NCI-H510A treated with DMSO at 0.1 percent for 48 hours (cell line): ENCODE measurements at places on chromosomes 2 and 18.

DNA sequence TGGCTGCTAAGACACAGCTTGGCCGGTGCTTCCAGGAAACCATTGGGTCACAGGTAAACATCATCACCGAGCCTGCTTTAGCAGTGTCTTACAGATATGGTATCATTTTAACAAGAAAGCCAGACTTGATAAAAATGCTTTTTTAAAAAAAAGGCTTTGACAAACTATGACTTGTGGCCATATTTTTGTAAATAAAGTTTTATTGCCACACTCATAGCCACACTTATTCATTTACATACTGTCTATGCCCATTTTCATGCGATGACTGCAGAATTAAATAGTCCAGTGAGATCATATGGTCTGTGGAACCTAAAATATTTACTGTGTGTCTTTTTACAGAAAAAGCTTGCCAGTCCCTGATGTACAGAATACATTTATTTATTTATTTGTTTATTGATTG, 242.0 kb downstream of the LTBP1 start:
- no peak for DNase-seq

- no peak for DNase-seq
Measured at GRCh38 chr2:85309699-85310321, 18.0 kb downstream of the TGOLN2 start.

GRCh38 chr2:43152186-43152585, 74.2 kb downstream of the ZFP36L2 start:
- peak; percentile 30 for DNase-seq

GRCh38 chr2:18599509-18600254, 10.3 kb upstream of the NT5C1B start:
- DNase-seq, result no peak

- no peak for DNase-seq
Measured at GRCh38 chr2:10993001-10993481, 81.3 kb downstream of the KCNF1 start.

DNA sequence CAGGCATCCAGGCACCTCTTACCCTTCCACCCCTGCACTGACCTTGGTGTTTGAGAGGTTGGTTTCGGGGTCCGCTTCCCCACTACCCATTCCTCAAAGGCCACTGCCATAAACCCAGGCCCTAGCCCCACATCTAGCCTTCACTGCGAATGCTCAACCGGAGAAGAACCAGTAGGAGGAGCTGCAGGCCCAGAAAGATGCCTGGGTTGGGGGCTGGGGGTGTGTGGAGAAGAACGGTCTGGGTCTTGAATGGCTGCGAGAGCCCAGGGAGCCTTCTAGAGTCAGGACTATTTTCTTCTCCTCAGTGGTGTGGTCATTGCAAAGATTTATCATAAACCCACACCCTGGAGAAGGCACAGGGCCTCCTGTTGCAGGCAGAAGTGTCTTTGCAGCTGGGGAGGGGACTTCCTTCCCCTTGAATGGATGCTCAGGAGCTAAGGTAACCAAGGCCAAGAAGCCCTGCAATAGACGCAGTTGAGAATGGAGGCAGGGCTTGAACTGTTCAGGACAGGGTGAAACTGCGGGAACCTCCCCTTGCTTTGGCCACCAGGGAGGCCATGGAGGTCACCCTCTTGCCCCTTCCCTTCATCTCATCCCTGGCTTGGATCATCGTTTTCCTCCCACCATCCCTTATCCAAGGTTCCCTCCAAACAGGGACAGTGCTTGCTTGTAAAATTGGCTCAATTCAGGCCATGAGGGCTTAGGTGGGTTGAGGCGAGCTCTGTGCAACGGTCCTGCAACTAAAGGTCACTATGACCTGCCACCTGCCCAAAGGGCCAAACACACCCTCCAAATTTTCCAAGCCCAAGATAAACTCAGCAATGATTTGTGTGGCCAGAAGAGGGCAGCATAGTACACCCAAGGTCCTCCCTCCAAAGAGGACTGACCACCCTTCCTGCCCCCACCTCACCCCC, 20.9 kb downstream of the THNSL2 start:
- DNase-seq, result no peak

GRCh38 chr2:55033076-55033742, 17.0 kb downstream of the RTN4 start:
- no peak for DNase-seq

- DNase-seq, result no peak
Measured at GRCh38 chr2:238861013-238861730, 13.3 kb downstream of the TWIST2 start.

DNA sequence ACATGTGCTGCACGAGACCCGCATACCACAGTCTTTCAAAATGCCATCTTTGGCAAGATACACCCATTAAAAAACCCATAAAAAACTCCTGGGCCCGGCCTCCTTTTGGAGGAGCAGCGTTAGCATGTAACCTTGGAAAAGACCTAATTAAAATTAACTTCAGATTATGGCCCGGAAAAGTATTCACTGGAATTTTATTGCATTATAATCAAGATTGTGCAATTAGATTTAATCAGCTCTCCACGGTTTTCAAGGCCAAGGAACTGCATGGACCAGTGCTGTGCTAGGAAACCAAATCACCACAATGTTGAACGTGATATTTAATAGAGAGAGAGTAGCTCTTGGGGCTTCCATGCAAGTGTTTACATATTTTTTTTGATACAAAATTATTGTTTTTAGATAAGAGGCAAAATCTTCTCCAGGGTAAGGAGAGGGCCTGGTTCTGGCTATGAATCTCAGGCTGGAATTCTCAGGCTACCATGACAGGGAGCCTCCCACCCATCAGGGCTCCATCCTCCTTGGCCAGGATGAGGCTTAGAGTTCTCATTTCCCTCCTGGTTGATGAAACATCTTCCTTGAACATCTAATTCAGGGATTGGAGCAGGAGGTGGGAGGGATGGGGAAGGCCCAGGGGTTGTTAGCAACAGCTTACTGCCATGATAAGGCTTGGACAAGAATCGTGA, 82.0 kb upstream of the TTC39C start:
- DNase-seq, result no peak

DNA sequence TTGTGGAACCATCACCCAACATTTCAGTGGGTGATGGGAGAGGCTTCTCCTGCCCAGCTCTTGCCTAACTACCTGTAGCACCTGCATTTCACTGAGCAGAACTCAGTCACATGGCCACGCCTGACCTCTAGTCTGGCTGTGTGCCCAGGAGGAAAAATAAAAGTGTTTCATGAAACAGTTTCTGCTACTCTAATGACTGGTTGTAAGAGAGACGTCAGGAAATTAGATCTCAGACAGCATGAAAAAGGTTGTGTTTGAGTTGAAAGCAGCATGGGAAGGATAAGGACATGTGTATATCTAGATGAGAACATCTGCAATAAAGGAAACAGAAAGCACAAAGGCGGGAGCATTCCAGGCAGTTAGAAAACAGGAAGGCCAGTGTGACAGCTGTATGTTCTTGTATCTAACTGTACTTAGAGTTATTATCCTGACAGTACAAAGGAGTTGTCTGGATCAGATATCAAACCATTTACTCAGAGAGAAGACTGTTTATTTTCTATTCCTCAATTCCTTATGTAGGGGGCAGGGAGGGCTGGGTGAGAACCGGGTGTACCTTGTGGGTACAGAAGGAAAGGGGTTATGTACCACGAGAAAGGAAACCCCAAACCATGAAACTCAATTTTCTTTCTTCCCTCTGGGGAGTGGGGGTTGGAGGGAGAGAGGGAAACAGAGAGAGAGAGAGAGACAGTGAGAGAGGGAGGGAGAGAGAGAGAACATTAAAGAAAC, 307.4 kb upstream of the VWC2L start:
- DNase-seq, result peak; percentile 84

DNA sequence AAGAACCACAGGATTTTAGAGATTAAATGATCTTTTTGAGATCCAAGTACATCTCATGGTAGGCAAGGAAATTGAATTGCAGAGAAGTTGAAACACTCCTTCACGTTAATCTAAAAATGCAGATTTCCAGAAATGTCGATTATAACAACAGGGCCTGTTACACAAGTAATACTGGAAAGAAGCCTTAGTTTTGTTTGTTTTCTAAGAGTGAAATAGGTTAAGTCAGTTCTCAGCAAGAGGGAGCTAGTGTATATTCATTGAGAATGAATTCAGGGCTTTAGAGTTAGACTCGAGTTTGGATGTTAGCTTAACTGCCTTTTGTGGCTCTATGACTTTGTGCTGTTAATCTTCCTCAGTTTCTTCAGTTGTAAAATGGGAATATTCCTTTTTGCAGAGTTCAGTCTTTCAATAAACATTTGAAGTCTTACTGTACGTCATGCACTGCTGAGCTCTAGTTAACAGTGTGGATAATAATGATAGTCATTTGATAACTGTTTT, 926 bp downstream of the NDUFV2 start:
- peak; percentile 43 for DNase-seq

- DNase-seq, result peak; percentile 19
Measured at GRCh38 chr2:15048000-15048399, 415.5 kb downstream of the LRATD1 start.

- no peak for DNase-seq
Measured at GRCh38 chr2:27378809-27379290, 1.7 kb downstream of the ZNF513 start.

GRCh38 chr2:210540900-210541289, 15.5 kb upstream of the CPS1 start:
- no peak for DNase-seq
